ENCODE measurements at places on chromosomes 6 and 20.

DNA sequence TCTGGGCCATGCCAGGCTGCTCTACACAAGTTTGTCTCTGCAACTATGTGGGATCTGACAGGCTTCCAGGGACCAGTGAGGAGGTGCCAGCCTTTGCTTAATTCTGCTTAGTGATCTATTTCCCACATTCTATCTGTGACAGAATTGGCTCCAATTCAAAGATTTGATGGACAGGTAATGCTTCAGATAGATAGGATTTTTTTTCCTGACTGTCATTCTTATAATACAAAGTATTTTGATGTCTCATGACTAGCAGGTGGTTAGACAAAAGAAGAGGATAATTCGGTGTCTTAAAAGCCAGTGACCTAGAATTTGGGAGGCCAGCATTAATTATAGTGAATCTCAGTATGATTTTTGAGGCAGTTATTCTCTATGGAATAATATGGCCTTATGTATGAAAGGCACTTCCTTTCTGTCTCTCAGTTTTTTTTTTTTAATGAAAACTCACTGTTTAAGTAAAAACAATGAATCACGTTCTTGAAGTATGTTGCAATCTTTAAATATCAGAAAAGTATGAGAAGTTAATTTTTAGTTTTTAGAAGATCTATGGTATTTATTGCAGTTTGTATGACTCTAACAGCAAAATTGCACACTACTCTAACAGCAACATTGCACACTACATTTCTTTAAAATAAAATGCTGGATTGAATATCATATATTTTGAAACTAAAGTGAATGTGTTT lies 43.7 kb downstream of the TMEM200A start:
- DNase-seq: no peak

DNA sequence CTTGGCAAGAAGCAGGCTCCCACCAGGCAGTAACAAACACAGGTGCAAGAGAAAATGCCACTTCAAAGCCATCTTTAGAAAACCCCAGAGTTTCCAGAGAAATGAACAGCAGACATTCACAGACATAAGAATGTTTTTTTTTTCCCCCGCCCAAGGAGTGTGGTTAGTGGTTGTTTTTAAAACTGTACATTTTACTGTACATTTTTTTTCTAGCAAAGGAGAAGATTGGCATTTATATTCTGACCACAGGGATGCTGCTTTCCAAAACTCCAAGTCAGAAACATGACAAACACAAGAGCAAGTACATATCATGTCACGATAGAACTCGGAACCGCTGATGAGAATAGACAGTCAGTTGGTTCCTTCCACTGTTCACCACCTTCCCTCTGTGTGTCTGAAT lies 197.9 kb downstream of the LRFN2 start:
- DNase-seq: no peak

- DNase-seq: no peak
These were observed 403.3 kb downstream of the EPM2A start for GRCh38 chr6:145332011-145332410.

- no peak for DNase-seq
These were observed 61.7 kb downstream of the RIPOR3 start for GRCh38 chr20:50629670-50630045.

DNA sequence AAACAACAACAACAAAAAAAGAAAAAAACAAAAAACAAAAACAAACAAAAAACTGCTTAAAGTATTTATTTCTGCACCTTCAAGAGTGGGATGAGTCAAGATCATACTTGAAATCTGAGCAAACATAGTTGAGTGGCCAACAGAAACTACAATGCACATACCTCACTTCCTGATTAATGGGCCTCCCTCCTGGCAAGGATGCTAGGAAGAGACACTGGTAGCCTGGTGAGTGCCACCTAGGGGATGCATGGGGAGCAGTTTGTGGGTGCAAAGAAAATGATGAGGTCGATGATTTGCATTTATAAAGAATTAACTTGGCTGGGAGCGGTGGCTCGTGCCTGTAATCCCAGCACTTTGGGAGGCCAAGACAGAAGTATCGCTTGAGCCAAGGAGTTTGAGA lies 808.1 kb downstream of the MAFB start:
- DNase-seq: no peak
